Activated naive CD8-positive, alpha-beta T cell treated with anti-CD3 and anti-CD28 coated beads for 36 hours (primary cell): ENCODE measurements at places on chromosomes 6 and 20. TPM values are rescaled to one million over a fixed set of nuclear protein-coding genes. Genes with fewer than 3 reads are reported as not detected.
A peak's percentile ranks its signal among the peaks of the same experiment; 100 is the strongest.

Gene ZNF311
- 1.0 TPM for total RNA-seq

Gene CFAP61
- total RNA-seq, result not detected

Gene ERVFRD-1
- not detected for total RNA-seq

Gene OR12D3
- not detected for total RNA-seq

- DNase-seq, result peak; percentile 11
Measured at GRCh38 chr20:29079769-29080690, 2177.4 kb upstream of the DEFB115 start.

GRCh38 chr6:163329991-163330390, 84.5 kb upstream of the QKI start:
- DNase-seq, result no peak

- no peak for DNase-seq
Measured at GRCh38 chr20:61798632-61799031, 267.0 kb downstream of the TAF4 start.

GRCh38 chr6:109457562-109457996, 2.0 kb upstream of the MICAL1 start:
- DNase-seq, result no peak

DNA sequence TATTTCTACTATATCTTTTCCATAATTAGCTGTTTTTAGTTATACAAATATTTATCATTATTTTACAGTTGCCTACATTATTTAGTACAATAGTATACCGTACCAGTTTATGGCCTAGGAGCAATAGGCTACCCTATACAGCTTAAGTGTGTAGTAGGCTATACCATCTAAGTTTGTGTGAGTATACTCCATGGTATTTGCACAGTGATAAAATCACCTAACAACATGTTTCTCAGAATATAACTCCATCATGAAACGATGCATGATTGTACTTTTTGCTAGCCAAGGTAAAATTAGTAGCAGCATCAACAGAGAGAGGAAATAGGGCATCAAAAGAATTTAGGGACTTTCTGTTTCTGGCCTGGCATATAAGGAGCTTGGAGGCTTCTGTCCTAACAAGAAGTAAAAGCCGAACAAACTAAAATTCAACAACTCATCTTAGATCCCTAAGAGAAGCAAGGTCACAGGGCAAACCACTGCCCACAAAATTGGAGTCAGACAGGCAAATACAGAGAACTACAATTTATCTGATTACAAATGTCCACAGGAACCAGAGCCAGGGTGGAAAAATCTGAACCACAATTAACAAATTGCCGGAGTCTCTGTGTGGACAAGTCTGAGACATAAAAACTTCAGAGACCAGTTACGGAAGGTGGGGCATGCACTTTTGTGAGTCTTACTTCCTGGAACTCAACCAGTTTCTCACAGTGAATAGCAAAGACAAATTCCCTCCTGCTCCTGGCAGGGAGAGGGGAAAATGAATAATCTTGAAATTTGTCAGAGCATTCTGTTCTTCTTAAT, 671.4 kb downstream of the RFPL4B start:
- DNase-seq, result no peak

- no peak for DNase-seq
Measured at GRCh38 chr6:33166811-33167210, 25.5 kb downstream of the COL11A2 start.

GRCh38 chr6:134741200-134741536, 208.7 kb downstream of the ALDH8A1 start:
- DNase-seq, result no peak

DNA sequence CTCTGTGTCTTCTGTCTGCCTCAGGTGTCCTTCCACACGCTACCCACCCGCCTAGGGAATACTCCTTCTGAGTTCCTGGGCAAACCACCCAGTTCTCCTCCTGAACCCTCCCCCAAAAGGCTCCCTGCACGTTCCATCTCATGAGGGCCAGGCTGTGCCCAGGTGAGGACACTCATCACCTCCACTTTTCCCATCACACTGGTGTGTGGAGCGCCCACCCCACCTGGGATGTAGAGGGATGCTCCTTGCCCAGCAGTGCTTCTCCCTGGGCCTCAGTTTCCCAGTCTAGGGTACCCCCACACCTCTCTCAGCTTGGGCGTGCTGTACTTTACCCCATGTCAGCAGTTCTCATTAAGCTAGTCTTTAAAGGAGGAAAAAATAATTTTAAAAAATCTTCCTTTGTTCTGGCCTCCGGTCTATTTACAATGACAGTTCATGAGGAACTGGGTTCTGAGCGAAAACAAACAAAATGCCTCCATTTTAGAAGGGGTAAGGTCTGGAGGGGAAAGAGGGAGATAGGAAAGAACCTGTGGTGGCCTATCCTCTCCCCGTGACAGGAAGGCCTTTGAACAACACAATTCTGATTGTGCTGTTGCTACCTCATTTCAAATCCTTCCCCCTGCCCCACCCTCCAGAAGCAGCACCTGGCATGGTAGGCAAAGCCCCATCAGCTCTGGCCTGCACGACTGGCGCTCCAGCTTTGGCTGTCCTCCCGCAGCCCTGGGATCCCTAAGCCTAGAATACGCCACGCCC, 1.7 kb upstream of the C20orf203 start:
- no peak for DNase-seq
